Kidney glomerular epithelial cell (primary cell): ENCODE measurements at places on chromosomes 3 and 15.

GRCh38 chr15:70358871-70359647 is 261.3 kb upstream of the TLE3 start:
- DNase-seq: no peak

DNA sequence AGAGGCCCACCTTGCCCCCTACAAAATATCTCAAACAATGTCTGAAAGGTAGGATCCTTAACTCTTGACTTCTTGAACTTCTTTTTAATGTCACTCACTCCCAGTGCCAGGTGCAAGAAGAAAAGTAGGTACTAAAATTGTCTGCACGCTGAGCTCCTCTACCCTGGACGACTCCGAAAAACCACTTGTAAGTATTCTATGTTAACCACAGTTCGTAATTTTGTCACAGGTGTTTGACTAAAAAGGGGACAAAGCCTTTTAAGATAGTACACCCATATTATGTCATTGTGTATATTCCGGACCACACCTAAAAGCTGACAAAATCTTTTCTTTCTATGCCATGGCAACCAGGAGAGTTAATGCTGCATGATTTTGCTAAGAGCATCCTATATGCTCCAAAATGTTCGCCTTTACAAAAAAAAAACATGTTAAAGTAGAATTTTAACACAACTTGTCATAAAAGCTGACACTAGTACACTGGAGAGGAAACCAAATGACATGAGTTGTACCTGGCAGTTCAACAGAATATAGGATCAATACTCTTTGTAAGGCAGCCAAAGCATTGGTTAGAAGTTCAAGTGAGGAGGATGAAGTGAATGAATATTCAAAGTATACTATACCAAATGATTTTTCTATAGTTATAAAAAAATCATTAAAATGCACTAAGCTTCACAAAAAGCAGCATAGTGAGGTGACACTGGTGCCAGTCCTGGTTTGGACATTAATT is 210.5 kb downstream of the FOXP1 start:
- DNase-seq: no peak

- DNase-seq: no peak
These were observed 295.7 kb upstream of the WNT5A start for GRCh38 chr3:55782807-55783206.

DNA sequence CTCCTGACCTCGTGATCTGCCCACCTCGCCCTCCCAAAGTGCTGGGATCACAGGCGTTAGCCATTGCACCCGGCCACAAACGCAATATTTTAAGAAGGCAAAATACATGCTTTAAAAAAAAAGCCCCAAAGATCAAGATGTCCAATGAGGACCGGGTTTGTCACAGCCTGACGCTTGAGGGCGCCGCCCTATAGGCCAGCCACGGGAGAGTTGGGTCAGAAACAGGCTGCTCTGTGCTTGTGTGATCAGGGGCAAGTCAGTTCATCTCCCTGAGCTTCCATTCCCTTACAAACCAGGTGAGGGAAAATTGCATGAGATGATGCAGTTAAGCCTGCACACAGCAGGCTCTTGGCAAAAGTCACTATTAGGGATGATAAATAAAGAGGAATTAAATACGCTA is 23.9 kb downstream of the FAM174B start:
- no peak for DNase-seq

DNA sequence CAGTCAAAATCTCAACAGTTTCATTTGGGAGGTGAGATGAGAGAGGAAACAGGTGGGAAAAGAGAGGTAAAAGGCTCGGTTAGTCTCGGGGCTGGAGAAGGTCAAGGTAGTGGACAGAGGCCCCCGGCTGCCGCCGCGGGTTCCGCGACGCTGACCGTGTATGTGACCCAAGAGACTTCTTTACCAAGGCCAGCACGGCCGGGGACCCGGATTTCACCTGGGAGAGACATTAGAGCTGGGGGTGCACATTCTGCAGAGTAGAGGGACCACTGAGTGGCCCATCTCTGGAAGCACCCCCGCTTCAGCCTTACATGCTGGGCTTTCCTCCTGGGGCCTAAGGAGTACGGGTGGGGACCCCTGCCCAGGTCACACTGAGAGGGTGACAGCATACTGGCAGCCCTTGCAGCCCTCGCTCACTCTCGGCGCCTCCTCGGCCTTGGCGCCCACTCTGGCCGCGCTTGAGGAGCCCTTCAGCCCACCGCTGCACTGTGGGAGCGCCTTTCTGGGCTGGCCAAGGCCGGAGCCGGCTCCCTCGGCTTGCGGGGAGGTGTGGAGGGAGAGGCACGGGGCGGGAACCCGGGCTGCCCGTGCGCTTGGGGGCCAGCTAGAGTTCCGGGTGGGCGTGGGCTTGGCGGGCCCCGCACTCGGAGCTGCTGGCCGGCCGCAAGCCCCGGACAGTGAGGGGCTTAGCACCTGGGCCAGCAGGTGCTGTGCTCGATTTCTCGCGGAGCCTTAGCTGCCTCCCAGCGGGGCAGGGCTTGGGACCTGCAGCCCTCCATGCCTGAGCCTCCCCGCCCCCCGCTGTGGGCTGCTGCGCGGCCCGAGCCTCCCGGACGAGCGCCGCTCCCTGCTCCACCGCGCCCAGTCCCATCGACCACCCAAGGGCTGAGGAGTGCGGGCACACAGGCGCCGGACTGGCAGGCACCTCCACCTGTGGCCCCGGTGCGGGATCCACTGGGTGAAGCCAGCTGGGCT is 41.3 kb upstream of the RPL32 start:
- DNase-seq: no peak

DNA sequence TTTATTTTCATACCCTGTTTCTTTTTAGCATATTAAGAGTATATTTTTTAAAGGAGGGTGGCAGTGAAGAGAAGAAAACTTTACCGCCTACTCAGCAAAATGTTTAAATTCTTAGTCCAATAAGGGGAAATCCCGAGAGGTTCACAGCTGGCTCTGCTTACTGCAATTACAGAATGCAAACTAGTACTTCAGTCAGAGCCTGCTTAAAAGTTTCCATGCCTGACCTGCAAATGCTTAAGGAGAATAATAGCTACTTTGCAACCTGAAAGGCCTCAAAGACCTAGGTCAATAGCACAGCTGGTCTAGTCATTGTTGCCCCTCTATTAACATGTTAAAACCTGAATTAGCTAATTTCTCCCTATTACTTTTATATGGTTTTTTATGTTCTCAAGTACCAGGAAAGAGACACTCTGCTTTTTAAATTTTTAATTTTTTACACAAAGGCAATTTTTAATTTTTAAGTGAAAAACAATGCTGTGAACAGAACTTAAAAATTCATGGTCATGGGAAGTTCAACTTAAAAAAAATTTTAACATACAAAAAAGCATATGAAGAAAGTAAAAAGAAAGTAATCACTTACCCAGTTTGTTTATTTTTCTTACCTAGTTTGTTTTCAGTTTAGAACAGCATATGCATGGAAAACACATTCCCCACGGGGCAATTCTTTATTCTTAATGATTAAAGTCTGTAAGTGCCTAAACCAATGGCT is 79.2 kb downstream of the P3H2 start:
- no peak for DNase-seq

GRCh38 chr3:11724615-11725339 is 81.1 kb upstream of the VGLL4 start:
- DNase-seq: no peak

GRCh38 chr3:132703733-132704132 is 18.5 kb downstream of the NPHP3 start:
- no peak for DNase-seq

DNA sequence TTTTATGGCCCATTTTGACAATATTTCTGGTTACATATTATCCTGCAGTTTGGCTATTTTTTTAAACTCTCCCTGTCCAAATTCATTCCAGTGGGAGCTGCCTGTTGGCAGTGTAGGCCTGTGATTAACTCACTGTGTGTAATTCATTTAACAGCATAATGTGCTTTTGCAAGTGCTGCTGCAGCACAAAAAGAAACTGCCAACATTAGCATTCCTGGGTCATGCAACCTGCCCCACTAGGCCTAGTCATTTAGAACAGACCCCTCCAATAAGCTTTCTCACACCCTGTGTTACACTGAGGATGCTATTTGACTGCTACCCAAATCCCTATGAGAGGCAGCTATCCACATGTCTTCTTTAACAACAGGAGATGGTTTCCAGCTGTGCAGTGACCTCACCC is 251.2 kb upstream of the UBE2E2 start:
- DNase-seq: no peak

DNA sequence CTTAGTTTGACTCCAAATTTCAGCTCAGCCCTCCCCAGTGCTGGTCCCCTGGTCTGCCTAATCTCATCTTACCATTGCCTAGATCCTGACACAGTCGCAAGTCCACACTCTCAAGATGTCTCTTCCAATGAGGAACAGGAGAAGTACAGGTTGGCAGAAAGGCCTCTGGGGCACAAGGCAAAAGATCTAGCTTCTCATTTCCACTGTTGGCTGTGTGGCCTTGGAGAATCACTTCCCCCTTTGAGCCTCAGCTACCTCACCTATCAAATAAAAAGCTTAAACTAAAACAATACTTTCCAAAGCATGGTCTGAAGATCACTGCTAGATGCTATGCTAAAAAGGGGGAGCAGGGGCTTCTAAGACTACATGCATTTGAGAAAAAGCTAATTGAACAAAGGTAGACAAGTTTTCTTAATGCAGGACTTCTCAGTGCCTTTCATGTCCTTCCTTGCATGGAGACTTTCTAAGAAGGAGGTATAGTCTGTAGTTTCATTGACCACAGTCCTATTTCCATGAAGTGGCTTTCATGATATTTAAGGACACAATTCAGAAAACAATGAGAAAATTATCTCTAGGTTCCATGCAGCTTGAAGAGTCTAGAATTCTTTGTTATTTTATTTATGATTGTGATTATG is 118.0 kb upstream of the RAD18 start:
- no peak for DNase-seq

DNA sequence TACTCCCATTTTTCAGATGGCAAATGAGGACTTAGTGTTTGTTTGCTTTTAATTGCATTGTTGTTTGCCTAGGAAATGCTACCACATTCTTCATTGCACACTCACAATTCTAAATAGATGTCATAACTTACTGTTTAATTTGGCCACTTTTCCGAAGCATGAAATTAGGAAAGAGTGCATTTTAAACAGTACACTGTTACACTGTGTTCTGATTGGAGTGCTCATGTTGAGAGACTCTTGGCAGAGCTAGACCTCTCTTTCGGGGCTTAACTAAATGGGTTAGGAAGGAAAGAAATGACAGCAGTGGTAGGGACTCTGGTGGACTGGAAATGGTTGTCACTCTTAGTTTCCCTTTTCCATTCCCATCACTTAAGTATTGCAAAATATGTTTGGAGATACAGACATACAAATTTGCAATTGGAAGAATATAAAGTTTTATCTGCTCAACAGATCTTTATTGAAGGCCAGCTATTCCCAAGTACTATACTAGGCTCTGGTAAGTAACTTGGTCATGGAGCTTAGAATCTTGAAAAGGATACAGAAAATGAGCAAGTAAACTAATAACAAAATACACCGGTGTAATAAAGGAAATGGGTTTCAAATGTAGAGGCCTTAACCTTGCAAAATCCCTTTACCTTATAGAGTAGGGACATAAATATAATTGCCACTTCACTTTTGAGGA is 90.2 kb downstream of the DCUN1D1 start:
- DNase-seq: no peak

- DNase-seq: no peak
These were observed 49.8 kb downstream of the ZNF445 start for GRCh38 chr3:44427683-44428082.

- DNase-seq: no peak
These were observed 45.0 kb downstream of the FAIM start for GRCh38 chr3:138653567-138653966.

DNA sequence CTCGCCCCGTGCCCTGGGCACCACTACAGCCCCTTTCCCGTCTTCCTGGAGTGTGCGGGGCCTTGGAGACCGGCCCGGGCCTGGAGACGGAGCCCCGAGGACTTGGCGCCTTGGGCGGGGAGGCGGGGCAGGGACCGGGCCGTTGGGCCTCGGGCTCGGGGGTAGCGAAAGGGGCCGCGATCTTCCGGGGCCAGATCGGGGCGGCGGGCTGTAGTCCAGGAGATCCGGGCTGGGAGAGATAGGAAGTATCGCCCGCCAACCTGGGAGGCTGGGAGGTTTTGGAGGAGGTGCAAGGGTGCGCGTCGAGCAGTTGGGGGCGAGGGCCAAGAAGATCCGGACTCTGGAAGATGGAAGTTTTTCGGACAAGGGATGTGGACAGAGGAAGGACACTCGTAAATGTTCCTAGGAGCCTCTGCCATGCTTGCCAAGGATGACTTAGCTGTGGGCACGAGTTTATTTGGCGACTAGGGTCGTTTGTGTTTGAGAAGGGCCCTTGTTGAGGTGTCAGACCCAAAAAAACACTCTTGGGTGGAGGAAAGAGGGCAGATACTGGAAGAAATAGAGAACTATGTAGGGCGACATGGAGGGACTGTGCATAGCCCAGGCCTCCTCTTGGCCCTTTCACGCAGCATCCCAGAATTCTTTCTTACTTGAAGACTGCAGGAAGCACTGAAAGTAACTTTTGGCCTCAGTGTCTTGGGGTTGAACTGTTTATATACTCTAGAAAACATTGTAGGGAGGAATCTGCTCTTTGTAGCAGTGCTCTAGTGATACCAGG is 712 bp downstream of the RTF1 start:
- no peak for DNase-seq
